Uterine smooth muscle cell (primary cell): ENCODE measurements at places on chromosomes 11 and 22. TPM values are rescaled to one million over a fixed set of nuclear protein-coding genes. Genes with fewer than 3 reads are reported as not detected.

GNAZ gene
- 11.6 and 11.8 TPM in 2 replicates for total RNA-seq

MS4A4A gene
- not detected in 2 replicates for total RNA-seq

CTSW gene
- 0.12 TPM in 1 of 2 replicates, not detected in the other for total RNA-seq

POU2AF3 gene
- 0.12 TPM in 1 of 2 replicates, not detected in the other for total RNA-seq

SLCO2B1 gene
- total RNA-seq = 0.12 and 1.2 TPM in 2 replicates

CABP7 gene
- total RNA-seq = not detected in 2 replicates

IL17REL gene
- total RNA-seq = not detected in 2 replicates

SCUBE2 gene
- 3.1 and 3.4 TPM in 2 replicates for total RNA-seq

OR4A15 gene
- total RNA-seq = not detected in 2 replicates

ENTHD1 gene
- total RNA-seq = not detected in 2 replicates

FAR1 gene
- 73.1 and 85.1 TPM in 2 replicates for total RNA-seq

OR52I2 gene
- under 0.01 TPM in 1 of 2 replicates, not detected in the other for total RNA-seq

GLYATL2 gene
- 0.62 and 1.4 TPM in 2 replicates for total RNA-seq

DERL3 gene
- total RNA-seq = 0.44 and 2.0 TPM in 2 replicates

MYEOV gene
- 0.62 and 5.2 TPM in 2 replicates for total RNA-seq

CDON gene
- total RNA-seq = 5.2 and 13.0 TPM in 2 replicates

PRDM11 gene
- total RNA-seq = 2.9 and 3.8 TPM in 2 replicates

DEFB131B gene
- not detected in 2 replicates for total RNA-seq

PKNOX2 gene
- total RNA-seq = 0.22 and 0.37 TPM in 2 replicates

FDXACB1 gene
- total RNA-seq = 2.7 and 4.2 TPM in 2 replicates

SVIP gene
- 4.6 and 8.6 TPM in 2 replicates for total RNA-seq

CYP2D6 gene
- total RNA-seq = 0.25 and 0.44 TPM in 2 replicates

C22orf15 gene
- 0.37 and 0.77 TPM in 2 replicates for total RNA-seq

PGA4 gene
- not detected in 2 replicates for total RNA-seq

LDHAL6A gene
- not detected in 2 replicates for total RNA-seq

F2 gene
- 0.12 TPM in 1 of 2 replicates, not detected in the other for total RNA-seq

APOA1 gene
- total RNA-seq = 0.62 and 1.4 TPM in 2 replicates

SLC22A6 gene
- total RNA-seq = not detected in 2 replicates

OR51B4 gene
- 0.11 TPM in 1 of 2 replicates, not detected in the other for total RNA-seq

BSCL2 gene
- 37.4 and 39.5 TPM in 2 replicates for total RNA-seq

APOA5 gene
- not detected in 2 replicates for total RNA-seq

TRIM49B gene
- not detected in 2 replicates for total RNA-seq

RASSF10 gene
- total RNA-seq = not detected in 2 replicates

DBX1 gene
- not detected in 2 replicates for total RNA-seq

B3GAT1 gene
- under 0.01 TPM in 1 of 2 replicates, not detected in the other for total RNA-seq

OR5P2 gene
- total RNA-seq = not detected in 2 replicates

RIMBP3C gene
- 0.11 and 0.25 TPM in 2 replicates for total RNA-seq

NAALAD2 gene
- 1.7 and 5.6 TPM in 2 replicates for total RNA-seq

HORMAD2 gene
- not detected in 2 replicates for total RNA-seq

OR5D16 gene
- not detected in 2 replicates for total RNA-seq

OR8D4 gene
- total RNA-seq = not detected in 2 replicates

PDGFD gene
- 1.4 and 1.7 TPM in 2 replicates for total RNA-seq
